ENCODE measurements at places on chromosomes 16 and 17. TPM values are rescaled to one million over a fixed set of nuclear protein-coding genes. Genes with fewer than 3 reads are reported as not detected.

Gene ITGAD
- total RNA-seq, result not detected

Gene TBC1D3H
- total RNA-seq, result not detected

Gene CORO6
- 4.9 TPM for total RNA-seq

Gene EVPLL
- total RNA-seq, result not detected

All from smooth muscle cell of the pulmonary artery (primary cell).